ENCODE measurements at places on chromosomes 3 and 15.
A peak's percentile ranks its signal among the peaks of the same experiment; 100 is the strongest.

DNA sequence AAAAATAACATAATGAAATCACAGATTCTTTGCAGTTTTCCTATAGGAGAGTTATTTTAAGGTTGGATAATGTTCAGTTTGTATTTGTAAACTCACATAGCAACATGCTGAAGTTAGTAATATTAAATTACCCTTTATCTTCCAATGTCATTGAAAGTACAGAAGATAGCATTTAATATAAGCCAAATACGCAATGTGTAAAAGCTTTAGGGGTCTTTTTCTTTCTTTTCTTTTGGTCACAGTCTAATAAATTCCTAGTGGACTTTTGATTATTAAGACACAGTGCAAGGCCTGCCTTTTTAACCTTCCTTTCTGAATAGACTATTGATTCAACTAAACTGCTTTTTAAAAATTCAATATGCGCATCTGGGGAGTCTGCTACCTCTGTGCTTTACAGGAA lies 79.3 kb downstream of the OTOL1 start:
- no peaks in the 10 kb centered on the region for H3K36me3 ChIP-seq
- H3K4me3 ChIP-seq = no peak overlapping the region
- no peaks in the 10 kb centered on the region for H3K27me3 ChIP-seq

DNA sequence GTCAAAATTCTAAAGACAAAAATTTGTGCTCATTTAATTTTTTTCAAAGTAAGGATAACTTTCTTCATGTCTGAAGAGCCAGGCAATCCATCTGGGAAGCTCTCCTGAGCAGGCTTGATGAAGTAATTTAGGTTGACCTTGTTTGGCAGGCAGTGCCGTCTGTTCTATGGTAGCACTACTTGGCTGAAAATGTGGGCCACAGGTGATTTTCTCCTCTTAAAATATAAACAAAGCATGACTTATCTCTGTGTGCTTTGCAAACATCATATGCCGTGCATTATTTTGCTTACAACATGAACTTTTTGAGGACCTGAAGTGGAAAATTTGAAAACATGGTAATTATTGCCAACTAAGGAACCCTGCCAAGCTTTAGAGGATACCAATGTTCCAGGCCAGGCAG lies 143.2 kb downstream of the RAP2B start:
- H3K4me1 ChIP-seq = no peaks in the 10 kb centered on the region
- H3K4me3 ChIP-seq = no peak overlapping the region
- peaks cover 8% of the 10 kb centered on the region for H3K27me3 ChIP-seq
- H3K27ac ChIP-seq = no peak overlapping the region
- no peaks in the 10 kb centered on the region for H3K36me3 ChIP-seq
- no peak for ATAC-seq

- no peaks in the 10 kb centered on the region for H3K27me3 ChIP-seq
- H3K4me3 ChIP-seq = no peak overlapping the region
- ATAC-seq = no peak
- no peaks in the 10 kb centered on the region for H3K36me3 ChIP-seq
Measured at GRCh38 chr15:23514484-23514883, 51.0 kb upstream of the MKRN3 start.

DNA sequence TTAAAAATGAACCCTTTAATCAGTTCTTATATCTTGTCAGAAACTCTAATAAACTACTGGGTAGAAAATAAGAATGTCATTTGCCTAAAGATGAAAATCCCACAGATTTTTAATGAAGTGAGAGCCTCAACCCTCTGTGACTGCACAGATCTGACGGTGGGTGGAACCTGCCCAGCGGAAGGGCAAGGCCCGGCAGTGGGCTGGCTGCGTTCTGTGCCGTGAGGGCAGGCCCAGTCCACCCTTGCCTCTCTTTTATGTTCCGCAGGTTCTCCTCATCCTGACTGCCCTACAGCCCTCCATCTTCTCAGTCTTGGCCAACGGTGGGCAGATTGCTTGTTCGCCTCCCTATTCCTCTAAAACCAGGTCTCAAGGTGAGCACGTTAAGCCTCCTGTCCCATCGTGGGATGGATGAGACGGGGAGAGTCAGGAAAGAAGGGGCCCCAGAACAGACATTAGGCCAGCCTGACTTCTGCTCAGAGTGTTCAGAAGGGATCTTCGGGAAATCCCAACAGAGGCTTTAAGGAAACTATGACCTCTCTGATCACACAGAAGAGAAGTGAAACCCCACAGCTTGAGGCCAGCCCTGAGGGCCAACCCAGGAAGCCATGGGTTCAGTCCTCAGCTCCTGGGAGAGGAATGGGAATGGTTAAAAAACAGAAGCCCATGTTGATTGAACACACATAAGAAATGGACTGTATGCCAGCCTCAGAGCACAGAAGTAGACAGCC lies 16.0 kb downstream of the SLC51A start:
- H3K4me1 ChIP-seq = peaks cover 28% of the 10 kb centered on the region
- H3K4me3 ChIP-seq = peak overlapping the region; percentile 24
- peak; percentile 88 for ATAC-seq
- no peaks in the 10 kb centered on the region for H3K27me3 ChIP-seq
- H3K27ac ChIP-seq = peak overlapping the region; percentile 68

- ATAC-seq = no peak
- H3K27ac ChIP-seq = no peak overlapping the region
- H3K4me1 ChIP-seq = no peaks in the 10 kb centered on the region
- H3K27me3 ChIP-seq = no peaks in the 10 kb centered on the region
Measured at GRCh38 chr3:141279077-141279967, 47.7 kb downstream of the PXYLP1 start.

GRCh38 chr15:45425135-45425534 lies 46.8 kb upstream of the GATM start:
- no peaks in the 10 kb centered on the region for H3K4me1 ChIP-seq
- no peak overlapping the region for H3K27ac ChIP-seq
- no peak for ATAC-seq
